ENCODE measurements at places on chromosomes 4 and X. TPM values are rescaled to one million over a fixed set of nuclear protein-coding genes. Genes with fewer than 3 reads are reported as not detected.

The SRP72 gene
- total RNA-seq: 43.3 TPM

- peak; percentile 87 for DNase-seq
Observed at GRCh38 chr4:38034986-38035882, 75.0 kb downstream of the PTTG2 start.

DNA sequence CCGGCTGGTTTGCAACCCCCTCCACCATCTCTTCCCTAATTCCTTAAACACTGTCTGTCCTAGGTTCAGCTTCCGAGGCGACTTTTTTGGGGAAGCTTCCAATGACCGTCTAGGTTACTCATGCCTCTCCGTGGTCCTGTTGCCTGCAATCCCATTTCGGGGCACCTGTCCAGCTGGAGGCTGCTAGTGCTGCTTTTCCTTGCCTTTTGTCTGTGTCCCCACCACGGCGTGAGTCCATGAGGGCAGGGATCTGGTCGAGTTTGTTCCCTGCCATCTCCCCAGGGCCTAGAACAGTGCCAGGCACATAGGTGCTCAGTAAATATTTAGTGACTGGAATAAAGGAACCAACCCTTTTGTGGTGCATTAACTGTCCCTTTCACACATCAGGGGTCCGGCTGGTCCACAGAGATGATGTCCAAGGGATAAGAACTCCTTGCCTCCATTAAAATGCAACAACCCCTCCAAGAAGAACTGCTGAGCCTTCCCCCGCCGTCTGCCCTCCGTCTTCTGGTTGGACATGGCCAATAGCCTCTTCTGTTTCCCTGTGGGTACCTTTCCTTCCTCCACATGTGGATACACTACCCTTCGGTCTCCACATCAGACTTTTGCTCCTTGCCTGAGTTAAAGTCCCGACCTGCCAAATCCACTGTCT lies 5.7 kb upstream of the SORCS2 start:
- no peak for DNase-seq

GRCh38 chr4:13917015-13917414 lies 289.5 kb upstream of the BOD1L1 start:
- DNase-seq: no peak

The NPNT gene
- 110 TPM for total RNA-seq

The HS3ST1 gene
- total RNA-seq: 0.51 TPM

DNA sequence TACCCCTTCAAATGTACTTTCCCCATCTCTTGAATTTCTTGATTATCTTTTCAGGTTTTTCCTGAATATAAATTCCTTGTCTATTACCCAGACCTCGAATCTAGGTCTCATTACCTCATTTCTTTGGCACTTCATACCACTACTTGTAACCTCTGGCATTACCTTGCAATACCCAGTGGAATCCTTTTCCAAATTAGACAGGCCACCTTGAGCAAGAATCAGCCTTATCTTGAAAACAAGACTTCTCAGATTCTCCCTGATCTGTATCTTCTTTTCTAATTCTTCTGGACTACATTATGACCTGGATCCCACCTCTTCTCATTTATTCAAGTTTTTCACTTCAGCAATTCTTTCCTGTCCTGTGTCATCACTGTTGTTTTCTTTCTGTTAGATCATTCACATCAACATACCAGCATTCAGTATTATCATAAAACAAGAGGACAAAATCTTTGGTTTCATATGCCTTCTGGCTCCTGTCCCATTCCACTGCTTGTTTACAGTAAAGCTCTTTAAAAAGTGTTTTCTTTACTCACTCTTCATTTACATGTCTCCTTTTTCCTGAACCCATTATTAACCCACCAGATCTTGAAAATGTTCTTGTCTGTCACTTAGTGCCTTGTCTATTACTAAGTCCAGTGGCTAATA lies 275.6 kb upstream of the HS3ST1 start:
- DNase-seq: no peak

The RUFY3 gene
- 85.4 TPM for total RNA-seq

DNA sequence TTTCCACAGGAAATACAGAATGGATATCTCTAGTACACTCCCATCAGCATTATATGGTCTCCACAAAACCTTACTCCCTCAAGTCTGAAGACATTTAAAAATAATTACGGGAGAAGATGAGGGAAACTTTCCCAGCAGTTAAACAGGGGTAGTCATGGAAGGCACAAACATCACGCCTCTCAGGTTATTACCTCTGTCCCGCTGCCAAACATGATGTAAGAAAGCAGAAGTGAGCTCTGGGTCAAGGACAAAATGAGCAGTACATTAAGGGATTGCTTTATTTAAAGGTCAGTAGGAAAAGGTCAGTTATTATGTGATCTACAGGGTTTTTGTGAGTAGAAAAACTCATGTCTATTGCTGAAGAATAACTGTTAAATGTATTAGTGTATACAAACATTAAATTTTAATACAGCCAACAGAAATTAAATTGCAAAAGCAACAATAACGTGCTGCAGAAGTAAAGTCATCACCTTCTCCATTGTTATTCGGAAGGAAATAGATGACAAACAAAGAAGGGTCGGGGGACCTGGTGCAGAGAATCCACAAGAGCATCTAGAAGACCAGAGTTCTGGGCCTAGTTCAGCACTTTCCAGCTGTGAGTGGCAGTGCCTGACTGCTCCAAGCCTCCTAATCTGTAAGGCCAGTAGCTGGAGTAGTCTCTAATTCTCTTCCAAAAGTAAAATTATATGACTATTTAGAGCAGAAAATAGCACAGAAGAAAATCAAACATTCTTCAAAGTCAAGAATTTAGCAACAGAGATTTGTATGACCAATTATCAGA lies 171.2 kb downstream of the PPP3CA start:
- DNase-seq: peak; percentile 32

The AFP gene
- not detected for total RNA-seq

GRCh38 chrX:145532176-145532780 lies 285.0 kb downstream of the SPANXN1 start:
- no peak for DNase-seq
